ENCODE measurements at places on chromosomes 7 and 10. TPM values are rescaled to one million over a fixed set of nuclear protein-coding genes. Genes with fewer than 3 reads are reported as not detected.

Gene TWIST1
- 2.8 TPM for total RNA-seq

Gene CDHR3
- total RNA-seq: 3.7 TPM

Gene MRLN
- not detected for total RNA-seq

Gene KCNIP2
- 0.54 TPM for total RNA-seq

Gene TAS2R5
- 0.50 TPM for total RNA-seq

Gene PPP2R2D
- total RNA-seq: 31.2 TPM

Gene TMEM178B
- 1.3 TPM for total RNA-seq

Gene UTF1
- total RNA-seq: not detected

Gene UBN2
- total RNA-seq: 4.1 TPM

Gene LIPN
- total RNA-seq: not detected

Gene NOM1
- total RNA-seq: 16.1 TPM

Gene DENND11
- total RNA-seq: 6.5 TPM

Gene SPDYE18
- 0.15 TPM for total RNA-seq

Gene CYP26C1
- total RNA-seq: not detected

Data from A549 treated with dexamethasone at 1 μM for 4 hours (cell line).